ENCODE measurements at places on chromosomes 6 and 20.
A peak's percentile ranks its signal among the peaks of the same experiment; 100 is the strongest.

DNA sequence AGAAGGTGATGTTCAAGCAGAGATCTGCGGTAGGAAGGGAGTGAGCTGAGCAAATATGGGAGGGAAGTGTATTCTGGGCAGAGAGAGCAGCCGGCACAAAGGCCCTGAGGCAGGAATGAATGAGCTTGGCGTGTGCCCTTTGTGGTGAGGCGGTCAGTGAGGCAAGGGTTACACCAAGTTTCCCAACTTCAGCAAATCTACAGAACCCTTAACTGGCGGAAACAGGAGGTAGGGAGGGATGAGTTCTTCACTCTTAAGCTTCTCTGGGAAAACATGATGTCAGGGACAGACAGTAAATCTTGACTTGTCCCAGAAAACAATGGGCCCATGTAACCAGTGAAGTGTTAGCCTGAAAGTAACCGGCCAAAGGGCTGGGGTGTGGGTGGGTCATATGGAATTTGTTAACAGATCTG, 97.1 kb upstream of the PTPN1 start:
- no peak for DNase-seq

DNA sequence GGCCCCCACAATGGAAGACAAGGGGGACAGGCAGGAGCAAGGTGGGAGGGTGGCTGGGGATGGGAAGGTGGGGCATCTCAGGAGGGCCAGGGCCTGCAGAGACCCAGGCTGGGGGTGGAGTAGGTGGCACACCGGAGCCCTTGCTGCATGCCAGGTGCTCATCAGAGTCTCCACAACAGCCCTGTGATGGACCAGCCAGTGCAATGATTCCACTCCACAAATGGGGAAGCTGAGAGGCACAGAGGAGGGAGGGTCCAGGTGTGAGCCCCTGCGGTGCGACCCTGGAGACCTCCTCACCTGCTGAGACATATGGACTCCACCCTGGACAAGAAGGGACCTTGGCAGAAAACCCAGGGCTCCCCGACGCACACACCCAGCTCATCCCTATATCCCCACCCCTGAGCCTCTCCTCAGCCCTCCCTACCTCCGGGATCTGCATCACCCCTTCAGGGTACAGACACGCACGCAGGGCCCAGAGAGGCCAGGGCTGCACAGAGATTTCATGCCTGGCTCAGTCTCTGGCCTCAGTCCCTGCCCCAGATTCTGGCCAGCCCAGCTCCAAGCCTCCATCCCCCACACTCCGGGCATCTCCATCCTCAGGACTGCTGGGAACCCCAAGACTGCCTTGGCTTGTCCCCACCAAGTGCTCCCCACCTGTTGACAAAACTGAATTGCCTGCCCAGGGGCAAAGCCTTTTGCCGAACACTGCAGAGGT, 7.1 kb upstream of the GRM4 start:
- no peak for DNase-seq

DNA sequence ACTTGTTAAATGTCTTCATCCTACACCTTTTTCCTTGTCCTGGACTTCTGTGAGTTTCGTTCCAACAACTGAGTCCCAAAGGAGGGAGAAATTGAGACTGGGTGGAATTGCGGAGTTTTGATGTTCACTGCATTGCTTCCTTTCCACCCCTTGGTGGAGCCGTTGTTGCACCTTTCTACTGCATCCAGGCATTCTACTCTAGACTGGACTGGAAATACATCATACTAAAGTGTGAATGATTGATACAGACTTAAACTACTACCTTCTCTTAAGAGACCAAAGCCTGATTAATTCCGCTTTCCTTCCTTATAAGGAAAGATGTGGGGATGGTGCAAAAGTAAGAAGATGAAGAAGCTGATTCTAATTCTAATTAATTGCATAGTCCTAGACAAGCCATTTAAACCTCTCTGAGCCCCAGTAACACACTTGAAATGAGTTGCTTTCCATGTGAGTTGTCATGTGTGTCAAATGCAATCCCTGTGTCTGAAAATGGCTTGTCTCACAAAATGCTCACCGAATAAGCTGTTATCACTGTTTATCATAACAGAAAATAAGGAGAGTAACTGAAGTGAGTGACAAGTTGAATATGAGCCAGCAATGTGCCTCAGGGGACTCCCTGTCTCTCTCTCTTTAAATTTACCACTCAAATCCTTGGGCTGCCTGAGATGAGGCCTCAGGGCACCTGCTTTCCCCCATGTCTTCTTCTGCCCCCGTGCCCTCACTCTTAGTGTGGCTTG, 338.3 kb upstream of the CHD6 start:
- peak; percentile 56 for DNase-seq

DNA sequence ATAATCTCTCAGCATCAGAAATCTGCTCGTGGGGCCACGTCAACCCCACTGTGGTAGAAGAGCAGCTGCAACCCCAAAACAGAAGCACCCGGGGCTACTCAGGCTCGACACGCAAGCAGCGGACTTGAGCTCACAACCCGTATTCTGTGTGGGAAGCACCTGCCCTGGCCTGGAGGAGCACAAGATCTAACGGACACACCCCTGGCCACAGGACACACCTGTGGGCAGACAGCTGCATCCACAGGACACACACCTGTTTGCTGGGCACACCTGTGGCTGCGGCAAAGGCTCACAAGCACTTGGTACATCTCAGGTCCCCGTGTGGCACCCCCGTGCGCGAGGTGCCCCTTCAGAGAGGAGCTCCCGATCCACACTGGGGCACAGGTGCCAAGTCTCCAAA, 36.5 kb downstream of the ZBTB46 start:
- DNase-seq = no peak
